Lung (tissue), 17 donors: ENCODE measurements at places on chromosomes 16 and 17. TPM values are rescaled to one million over a fixed set of nuclear protein-coding genes. Genes with fewer than 3 reads are reported as not detected.

DNA sequence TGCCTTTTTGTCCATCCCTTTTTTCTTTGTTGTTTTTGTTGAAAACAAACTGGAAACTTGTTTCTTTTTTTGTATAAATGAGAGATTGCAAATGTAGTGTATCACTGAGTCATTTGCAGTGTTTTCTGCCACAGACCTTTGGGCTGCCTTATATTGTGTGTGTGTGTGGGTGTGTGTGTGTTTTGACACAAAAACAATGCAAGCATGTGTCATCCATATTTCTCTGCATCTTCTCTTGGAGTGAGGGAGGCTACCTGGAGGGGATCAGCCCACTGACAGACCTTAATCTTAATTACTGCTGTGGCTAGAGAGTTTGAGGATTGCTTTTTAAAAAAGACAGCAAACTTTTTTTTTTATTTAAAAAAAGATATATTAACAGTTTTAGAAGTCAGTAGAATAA lies 4.9 kb downstream of the SOX9 start:
- H3K4me3 ChIP-seq = no peak overlapping the region
- H3K27ac ChIP-seq = no peak overlapping the region
- peaks cover 4% of the 10 kb centered on the region for H3K27me3 ChIP-seq

DNA sequence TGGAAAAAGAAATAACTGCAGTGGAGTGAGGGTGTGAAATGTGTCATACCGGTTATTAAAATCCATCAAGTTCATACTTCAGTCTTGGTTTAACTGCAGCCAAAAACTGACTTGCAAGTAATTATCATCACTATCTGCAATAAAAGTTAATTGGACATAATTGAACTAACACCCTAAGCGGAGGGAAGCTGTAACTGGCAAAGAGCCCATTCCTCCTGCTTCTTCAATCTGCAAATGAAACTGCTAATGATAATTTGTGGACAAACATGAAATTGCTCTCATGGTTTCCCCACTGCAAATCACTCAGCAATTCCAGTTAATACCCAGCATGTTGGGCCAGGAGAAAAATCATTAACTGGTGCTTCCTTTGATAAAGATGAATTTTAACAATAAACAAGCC lies 46.5 kb downstream of the FAM222B start:
- H3K27ac ChIP-seq = no peak overlapping the region
- no peaks in the 10 kb centered on the region for H3K4me1 ChIP-seq
- no peak for DNase-seq
- no peaks in the 10 kb centered on the region for H3K27me3 ChIP-seq

The AATK gene
- 54.6 TPM for total RNA-seq

The TERB1 gene
- not detected for total RNA-seq

The TEKT1 gene
- total RNA-seq = 24.8 TPM

The OTOA gene
- total RNA-seq = 0.18 TPM

The TNRC6C gene
- 23.4 TPM for total RNA-seq
